ENCODE measurements at places on chromosomes 12 and 14.

DNA sequence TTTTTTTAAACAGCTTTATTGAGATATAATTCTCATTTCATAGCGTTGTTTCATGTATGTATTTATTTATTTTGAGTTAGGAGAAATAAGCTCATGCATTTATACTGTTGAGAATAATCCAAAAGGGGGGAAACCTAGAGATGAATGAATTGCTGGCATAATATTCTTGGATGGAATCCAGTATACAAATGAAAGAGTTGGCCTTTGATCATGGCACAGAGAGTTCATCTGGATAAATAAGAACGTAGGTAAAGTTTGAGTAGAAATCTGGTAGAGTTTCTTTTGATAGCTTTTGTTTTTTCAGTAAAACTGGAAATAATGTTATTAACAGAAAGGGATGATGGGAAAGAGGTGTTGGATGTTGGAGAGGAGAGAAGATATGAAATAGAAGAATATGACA lies 166.2 kb downstream of the LRRK2 start:
- DNase-seq = no peak

GRCh38 chr12:92403210-92404175 lies 257.8 kb upstream of the BTG1 start:
- DNase-seq = no peak

DNA sequence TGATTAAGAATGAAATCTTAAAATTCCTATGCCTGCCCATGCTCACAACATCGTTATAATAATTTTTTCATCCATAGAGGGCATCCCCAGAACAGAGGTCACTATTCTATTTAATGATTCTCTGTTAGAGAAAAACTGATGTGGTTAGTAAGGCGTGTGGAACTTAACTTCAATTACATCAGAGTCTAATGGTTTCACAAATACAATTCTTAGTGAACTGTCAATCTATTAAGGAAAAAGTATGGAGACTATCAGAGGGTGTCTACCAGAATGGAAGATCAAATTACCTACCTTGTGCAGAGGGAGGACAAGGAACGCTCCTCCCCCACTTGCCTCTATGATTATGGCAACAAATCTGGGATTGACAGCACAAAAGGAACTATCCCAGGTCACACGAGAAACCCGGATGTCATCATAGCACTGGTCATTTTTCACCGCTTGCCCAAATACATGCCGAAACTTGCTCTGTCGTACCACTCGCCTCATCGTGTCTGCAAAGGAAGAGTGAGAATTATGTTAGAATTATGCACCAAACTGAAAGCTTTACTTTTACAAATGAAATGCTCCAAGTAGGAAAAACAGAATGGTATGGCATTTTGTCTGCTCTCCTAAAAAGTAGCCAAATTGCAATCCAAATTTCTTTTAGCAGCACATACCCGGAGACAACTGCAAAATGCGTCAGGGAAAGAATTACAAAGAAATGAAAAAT lies 30.3 kb downstream of the CORO1C start:
- no peak for DNase-seq

DNA sequence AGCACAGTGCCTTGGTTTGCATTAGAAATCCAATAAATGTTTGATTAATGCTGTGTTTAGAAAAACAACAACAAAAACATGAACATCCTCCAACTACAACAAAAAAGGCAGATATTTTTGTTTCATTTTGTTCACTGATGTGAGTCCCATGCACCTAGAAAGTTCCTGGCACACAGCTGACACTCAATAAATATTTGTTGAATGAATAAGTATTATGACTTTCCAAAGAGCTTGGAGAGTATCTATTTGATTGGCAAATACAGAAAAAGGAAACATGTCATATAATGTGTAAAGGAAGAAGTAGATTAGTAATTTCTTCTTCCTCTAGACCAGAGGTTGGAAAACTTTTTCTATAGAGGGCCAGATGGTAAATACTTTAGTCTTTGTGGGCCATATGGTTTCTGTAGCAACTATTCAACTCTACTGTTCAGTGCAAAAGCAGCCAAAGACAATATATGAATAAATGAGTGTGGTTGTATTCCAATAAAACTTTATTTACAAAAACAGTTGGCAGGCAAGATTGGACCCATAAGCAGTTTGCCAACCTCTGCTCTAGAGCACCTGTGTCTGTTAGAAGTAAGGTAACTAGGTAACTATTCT lies 312.3 kb upstream of the DIO2 start:
- no peak for DNase-seq

GRCh38 chr12:770479-770878 lies 18.1 kb downstream of the WNK1 start:
- no peak for DNase-seq

DNA sequence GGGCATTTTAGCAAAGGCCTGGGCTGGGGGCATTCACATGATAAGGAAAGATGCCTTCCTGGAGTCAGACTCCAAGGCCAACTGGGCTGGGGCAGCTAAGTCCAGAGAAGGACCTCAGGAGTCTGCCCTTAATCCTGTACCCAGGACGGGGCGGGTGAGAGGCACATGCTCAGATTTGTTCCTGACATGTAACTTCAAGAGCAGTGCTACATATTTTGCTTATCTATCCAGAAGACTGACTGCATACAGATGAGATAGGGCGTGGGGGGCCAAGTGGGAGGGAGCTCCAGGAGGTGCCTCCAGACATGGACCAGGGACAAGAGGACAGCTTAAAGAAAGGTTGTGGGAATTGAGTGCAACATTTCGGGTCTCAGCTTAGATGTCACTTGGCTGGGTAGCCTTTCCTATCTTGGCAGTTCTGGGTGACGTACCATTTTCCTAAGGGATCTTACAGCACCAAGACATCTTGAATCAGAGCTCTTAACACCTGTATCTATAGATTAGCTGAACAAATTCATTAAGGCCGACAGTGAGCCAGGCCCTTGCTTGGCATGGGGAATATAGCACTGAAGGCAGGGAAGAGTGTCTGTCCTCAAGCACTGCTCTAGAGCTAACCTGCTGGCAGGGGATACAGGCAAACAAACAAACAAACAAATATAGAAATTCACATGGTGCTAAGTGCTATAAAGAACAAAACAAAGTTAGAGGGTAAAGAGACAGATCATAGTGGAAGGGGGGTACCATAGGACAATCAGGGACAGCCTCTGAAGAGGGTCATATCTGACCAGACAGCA lies 61.2 kb downstream of the PTPN21 start:
- DNase-seq = no peak

- no peak for DNase-seq
Measured at GRCh38 chr14:96271421-96271762, 15.4 kb downstream of the BDKRB1 start.

GRCh38 chr12:28164644-28165275 lies 25.5 kb upstream of the CCDC91 start:
- DNase-seq = no peak

DNA sequence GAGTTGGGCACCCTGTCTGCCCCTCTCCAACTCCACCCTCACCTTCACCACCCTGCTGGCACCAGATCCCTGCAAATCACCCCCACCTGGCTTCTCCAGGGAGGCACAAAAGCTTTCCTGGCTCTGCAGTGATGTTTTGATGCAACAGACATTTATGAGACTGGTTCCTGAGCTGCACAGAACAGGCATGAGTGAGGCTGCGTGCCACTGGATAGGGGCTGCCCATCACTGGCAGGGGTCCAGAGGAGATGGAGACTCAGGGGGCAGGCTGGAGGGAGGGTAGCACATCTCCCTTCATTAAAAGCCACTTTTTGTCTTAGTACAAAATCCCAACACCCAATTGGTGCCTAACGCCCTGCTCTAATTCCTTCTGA lies 17.3 kb upstream of the ZDHHC22 start:
- no peak for DNase-seq

DNA sequence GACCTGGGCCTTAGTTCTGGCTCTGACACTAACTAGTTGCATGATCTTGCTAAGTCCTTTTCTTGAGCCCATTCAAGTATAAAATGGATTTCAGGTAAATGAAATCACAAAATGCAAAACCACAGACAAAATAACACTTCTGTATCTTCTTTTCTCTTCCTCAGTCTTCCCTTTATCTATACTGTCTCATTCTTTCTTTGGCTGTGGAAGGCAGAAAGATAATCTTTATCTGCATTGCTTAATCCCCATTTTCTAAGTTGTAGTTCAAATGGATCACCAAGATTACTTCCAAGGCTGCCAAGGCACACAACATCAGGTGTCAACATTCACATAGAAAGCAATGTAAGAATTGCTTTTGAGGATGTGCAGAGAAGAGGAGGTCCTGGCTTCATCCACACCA lies 30.3 kb downstream of the TESPA1 start:
- DNase-seq = no peak

DNA sequence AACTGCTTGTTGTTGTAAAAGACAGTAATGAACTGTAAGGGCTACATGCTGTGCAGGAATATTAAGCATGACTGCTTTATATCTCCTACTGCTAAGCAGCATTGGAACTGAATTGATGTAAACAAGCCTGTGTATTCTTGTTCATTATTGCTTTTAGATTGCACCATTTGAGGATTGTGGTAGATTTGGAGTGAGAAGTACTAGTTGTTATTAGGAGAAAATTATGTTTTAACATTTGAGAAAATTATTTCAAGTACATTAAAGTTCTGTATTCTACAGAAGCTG lies 212.7 kb downstream of the ERC1 start:
- no peak for DNase-seq

GRCh38 chr14:104135121-104135903 lies 3.1 kb upstream of the KIF26A start:
- no peak for DNase-seq

GRCh38 chr14:50670196-50670865 lies 2.2 kb upstream of the SAV1 start:
- DNase-seq = peak; percentile 44

DNA sequence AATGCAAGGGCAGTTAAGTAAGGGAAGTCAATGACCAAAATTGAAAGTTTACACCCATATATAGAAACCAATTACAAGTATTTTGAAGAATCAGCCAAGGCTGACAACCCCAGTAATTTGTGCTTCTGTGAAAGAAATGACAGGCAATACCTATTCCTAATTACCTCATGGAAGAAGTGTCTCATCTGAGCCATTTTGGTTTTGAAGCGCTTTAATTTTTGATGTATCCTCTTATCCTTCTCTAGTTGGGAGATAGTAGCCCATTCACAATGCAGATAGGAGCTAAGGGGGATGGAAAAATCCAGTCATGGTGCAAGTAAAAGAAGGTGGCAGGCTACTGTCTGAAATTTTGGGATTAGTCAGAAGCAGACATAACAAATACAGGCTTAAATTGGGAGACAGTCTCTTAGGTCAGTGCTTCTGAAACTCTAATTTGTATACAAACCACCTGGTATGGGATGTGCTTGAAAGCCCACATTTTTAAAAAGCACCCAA lies 30.4 kb upstream of the SUPT16H start:
- no peak for DNase-seq

- DNase-seq = no peak
Measured at GRCh38 chr14:97319691-97320090, 522.5 kb downstream of the VRK1 start.

GRCh38 chr12:130698106-130698505 lies 18.0 kb downstream of the RIMBP2 start:
- DNase-seq = no peak

DNA sequence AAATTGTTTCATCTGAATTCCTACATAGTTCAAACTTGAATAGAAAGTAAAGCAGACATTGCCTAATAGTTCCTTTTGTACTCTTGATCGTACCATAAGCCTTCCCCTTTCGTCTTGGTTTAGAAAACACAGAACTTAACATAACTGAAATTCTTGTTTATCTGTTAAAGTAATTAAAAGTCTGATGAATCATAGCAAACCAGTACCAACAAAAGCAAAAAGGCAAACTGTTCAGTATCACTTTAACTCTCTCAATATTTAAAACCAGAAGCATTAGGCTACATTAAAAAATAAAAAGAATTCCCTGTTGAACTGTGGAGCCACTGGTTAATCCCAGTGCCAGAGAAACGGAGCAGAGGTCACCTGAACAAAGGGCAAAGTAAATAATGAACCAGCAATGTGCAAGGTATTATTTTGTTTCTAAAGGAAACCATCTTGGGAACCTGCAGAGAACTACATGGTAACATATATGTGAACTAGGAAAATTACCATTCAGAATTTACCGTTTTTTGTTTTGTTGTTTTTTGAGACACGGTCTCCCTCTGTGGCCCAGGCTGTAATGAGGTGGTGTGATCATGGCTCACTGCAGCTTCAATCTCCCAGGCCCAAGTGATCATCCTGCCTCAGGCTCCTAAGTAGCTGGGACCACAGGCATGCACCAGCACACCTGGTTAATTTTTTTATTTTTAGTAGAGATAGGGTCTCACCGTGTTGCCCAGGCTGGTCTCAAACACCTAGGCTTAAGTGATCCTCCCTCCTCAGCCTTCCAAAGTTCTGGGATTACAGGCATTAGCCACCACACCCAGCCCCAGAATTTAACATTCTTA lies 17.1 kb upstream of the HIGD1C start:
- DNase-seq = no peak

DNA sequence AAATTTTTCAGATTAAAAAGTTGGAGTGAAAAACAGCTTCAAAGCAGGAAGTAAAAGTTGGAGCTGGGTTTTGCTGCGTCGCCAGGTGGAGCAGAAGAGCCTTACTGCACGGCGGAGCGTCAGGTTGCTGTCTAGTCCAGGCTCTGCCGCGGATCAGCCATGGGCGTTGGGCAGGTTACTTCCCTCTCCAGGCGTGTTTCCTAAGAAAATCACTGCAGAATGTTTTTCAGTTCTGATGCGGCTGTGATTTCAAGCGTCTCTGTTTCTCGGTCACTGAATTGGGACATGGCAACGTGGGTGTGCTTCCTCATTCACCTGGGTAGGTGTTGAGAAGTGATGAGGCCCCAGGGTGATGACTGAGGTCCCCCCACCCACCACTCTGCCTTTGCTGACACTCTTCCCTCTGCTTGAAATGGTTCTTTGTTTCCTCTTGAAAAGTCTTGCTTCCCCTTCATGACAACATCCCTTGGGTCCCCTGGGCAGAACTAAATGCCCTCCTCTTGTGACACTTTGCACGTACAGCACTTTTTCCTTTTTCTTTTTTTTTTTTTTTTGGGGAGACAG lies 7.6 kb downstream of the EVL start:
- no peak for DNase-seq

DNA sequence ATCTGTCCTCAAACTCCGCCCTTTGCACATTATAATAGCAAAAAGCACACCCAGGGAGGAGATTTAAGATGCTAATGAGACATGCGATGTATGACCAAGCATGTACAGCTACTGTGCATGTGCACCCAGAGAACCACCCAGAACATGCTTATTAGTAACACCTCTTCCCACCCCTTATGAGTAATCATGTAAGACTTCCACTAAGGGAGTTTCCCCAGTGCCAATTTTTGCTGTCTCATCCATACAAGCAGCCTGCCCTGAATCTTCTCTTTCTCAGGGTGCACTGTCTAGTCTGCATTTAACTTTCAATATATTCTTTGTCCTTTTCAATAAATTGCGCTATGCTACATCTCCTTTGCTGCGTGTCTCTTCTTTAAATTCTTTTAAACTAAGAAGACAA lies 830.0 kb upstream of the NOVA1 start:
- no peak for DNase-seq

- DNase-seq = no peak
Measured at GRCh38 chr12:73699318-73699717, 838.3 kb upstream of the ATXN7L3B start.

GRCh38 chr14:105053421-105053820 lies 11.8 kb downstream of the GPR132 start:
- DNase-seq = no peak

- DNase-seq = no peak
Measured at GRCh38 chr12:106757623-106758348, 16.7 kb upstream of the RIC8B start.

- peak; percentile 37 for DNase-seq
Measured at GRCh38 chr12:12319451-12320183, 30.4 kb downstream of the MANSC1 start.

- DNase-seq = no peak
Measured at GRCh38 chr12:68913682-68914081, 19.3 kb downstream of the CPM start.

GRCh38 chr12:54146506-54147145 lies 42.2 kb downstream of the SMUG1 start:
- DNase-seq = no peak

All from ELF-1 (cell line).